Fibroblast of gingiva (primary cell): ENCODE measurements at places on chromosomes 4 and X.

GRCh38 chrX:134172588-134173259 is 64.3 kb upstream of the CCDC160 start:
- no peak for DNase-seq

GRCh38 chr4:86300516-86300915 is 59.3 kb downstream of the MAPK10 start:
- no peak for DNase-seq

GRCh38 chr4:143397887-143398286 is 61.2 kb downstream of the GAB1 start:
- DNase-seq, result no peak

- no peak for DNase-seq
Measured at GRCh38 chr4:160406263-160406825, 1303.5 kb downstream of the RAPGEF2 start.
